ENCODE measurements at places on chromosomes 3 and 15.

DNA sequence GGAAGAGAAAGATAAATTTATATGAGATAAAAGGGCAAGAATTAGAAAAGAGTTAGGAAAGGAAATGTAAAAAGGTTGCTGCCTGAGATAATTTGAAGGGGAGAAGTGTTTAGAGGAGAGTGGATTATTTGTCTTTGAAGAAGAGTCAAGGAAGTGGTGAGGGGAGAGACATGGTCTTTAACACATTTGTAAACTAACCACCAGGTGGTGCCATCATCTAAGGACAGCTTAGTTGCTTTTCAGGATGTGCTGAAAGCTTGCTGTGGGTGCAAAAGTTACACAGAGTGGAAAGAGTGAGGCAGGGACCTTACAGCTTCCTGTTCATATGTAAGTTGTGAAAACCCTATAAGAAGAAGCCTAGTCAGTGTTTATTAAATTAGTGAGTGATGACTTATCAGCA is 114.1 kb upstream of the DNAJC19 start:
- no peak for DNase-seq

- no peak for DNase-seq
Measured at GRCh38 chr15:72495007-72495406, 20.9 kb downstream of the ARIH1 start.

DNA sequence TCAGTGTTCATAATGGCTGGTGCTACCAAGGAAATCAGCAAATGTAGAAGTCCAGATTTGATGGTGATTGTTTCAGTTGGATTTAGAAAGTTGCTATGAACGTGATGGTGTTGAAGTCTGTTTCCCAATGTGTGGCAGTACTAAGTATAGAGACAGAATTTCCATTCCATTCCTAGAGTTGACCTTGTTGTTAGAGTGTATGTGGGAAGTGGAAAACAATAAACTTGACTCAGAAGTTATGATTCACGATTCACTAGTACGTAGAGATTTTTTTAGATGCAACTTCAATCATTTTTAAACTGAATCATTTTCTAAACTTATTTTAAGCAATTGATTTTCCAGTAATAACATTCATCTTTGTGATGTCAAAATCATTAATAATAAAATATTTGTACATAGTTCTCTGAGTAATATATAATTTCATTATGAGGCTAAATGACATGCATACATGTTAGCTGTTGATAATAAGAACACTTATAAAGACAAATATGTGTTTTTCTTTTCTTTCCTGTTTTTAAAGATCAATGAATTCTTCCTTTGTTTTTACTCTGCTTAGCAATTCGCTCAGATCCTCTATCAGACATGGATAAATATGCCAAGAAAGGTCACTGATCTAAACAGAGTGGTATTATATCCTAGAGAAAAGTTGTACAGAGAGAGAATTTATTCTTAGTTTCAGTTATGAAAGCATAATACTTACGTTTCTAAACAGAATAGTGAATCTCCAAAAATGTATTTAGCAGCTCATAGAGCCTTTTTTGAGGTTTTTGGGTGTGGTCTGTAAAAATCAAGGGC is 108.8 kb upstream of the GPR149 start:
- no peak for DNase-seq

GRCh38 chr15:81296673-81297072 is 27.3 kb downstream of the STARD5 start:
- peak; percentile 64 for DNase-seq

DNA sequence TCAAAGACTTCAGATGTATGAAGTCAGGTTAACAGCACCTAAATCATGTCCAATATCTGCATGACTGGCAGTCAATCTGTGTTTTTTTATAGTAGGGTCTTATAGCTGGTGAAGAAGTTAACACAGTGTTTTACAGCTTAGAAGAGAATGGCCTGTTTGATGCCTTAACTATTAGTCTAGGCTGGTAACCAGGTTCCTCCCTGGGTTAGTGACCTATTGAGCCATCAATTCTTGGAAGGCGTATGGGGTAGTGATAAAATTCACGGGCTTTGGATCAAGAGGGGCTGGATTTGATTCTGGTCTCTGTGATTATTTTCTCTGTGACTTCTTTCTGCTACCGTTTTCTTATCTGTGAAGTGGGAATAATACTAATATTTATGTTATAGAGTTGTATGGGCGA is 16.0 kb upstream of the TNFSF10 start:
- no peak for DNase-seq

- DNase-seq = no peak
Measured at GRCh38 chr3:70813311-70813710, 500.9 kb upstream of the MDFIC2 start.

DNA sequence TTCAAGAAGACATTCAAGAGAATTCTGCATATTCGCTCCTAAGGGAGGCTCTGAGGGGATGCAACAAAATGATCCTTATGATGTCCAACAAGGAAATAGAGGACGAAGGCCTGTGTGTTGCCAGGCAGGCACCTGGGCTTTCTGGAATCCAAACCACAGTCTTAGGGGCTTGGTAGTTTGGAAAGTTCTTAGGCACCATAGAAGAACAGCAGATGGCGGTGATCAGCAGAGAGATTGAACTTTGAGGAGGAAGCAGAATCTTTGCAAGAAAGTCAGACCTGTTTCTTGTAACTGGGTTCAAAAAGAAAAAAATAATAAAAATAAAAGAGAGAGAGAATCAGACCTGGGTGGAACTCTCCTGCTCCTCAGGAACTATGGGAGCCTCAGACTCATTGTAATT is 11.7 kb upstream of the ATG7 start:
- DNase-seq = no peak

All from stimulated activated CD4-positive, alpha-beta T cell treated with anti-CD3 and anti-CD28 coated beads, Interleukin-12 subunit alpha, Interleukin-12 subunit beta, amount 100 ng/mL, for 48 hours (primary cell).